Effector CD4-positive, alpha-beta T cell (primary cell): ENCODE measurements at places on chromosomes 12 and 14.

- no peak for DNase-seq
Observed at GRCh38 chr12:106566771-106567170, 16.0 kb upstream of the RFX4 start.

DNA sequence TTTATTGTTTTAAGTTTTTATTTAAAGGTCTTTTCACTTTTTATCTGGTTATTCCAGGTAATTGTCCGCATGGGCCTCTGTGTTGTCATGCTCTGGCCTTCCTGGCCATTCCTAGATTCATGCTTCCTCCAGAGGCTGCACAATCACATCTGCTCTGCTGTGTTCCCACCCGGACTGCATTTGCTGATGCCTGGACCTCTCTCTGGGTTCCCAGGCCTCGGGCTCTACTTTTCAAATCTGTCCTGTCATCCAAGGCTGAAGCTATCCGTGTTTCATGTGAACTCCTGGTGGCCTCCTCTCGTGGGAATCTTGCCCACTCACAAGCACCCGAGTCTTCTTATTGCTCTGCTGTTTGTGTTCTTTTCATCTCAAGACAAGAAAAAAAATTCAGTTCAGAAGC is 16.1 kb upstream of the VDR start:
- DNase-seq, result no peak

DNA sequence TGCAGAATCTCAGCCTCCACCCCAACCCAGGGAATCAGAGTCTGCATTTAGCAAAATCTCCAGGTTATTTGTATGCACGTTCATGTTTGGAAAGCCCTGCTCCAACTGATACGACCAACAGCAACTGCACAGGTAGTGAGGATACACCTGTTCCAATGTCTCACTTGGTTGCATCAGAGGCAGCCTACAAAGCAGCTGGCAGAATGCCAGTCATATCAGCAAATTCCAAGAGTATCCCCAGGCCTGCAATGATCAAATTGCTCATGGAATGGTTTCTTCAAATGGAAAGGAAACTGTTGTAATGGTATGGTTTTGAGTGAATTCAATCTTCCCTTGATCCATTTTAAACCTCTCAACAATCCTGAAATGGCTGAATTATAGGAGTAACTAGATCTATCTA is 75.4 kb downstream of the GRIP1 start:
- DNase-seq, result no peak

DNA sequence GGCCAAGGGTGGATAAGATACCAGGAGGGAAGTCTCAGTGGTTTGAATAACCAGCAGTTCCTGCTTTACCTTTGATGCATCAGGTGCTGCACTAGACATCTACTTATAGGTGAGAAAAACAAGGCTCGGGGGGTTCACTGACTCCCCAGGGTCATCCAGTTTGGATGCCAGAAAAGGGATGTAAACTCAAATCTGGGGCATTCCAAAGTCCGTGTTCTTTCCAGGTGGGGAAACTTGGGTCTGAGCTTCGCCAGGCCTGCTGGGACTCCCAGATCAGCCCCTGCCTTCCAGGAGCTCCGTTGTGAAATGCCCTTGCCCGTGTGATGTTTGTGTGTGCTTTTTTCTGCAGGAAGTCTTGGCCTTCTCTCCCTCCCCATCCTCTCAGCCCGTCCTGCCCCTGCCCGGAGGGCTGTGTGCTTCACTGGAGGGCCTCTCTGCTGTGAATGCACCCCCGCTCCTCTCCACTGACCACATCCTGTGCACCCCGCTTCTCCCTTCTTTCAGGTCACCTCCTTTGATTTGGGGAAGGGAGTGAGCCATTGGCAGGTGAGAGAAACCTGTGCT is 42.1 kb downstream of the TSPAN9 start:
- no peak for DNase-seq

- no peak for DNase-seq
Observed at GRCh38 chr12:52130711-52131110, 51.2 kb downstream of the SMIM41 start.

- no peak for DNase-seq
Observed at GRCh38 chr12:107759410-107759809, 1.5 kb downstream of the PRDM4 start.

GRCh38 chr12:44405297-44405696 is 470.8 kb downstream of the NELL2 start:
- no peak for DNase-seq

DNA sequence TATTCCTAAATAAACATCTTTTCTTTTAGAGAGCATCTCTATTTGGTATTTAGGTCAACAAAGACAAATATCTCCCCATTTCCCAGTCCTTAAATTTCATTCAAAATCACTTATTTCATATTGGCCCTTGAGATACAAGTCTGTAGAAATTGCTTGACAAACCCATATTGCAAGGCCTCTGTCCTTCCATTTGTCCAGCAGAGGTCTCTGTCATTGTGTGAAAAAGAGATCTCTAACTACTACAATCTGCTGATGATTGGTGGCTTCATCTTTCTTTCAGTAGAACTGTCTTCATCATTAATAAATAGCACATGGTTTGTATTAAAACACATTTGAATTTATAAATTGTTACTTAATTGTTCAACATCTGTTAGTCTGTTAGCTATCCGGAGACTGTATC is 252.6 kb downstream of the ACSS3 start:
- DNase-seq, result no peak

- no peak for DNase-seq
Observed at GRCh38 chr14:61098721-61099120, 117.7 kb downstream of the SLC38A6 start.

DNA sequence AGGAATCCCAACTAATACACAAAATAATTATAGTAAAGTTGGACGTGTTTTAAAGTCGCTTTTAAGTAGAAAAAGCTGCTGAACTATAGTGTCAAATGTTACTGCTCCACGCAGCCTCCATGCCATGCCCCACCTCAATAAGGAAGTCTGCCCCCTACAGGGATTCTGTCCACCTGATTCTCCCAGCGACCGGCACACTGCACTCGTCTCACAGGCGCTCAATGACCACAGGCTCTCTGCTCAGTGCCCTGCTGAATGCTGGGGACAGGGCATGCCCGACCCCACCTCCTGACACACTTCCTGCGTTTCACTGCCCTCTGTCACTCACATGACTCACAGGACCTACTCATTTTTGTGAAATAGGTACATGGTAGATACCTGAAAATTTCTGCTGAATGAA is 48.9 kb downstream of the BDKRB1 start:
- no peak for DNase-seq

GRCh38 chr12:81835783-81836182 is 76.6 kb upstream of the PPFIA2 start:
- DNase-seq, result no peak

- DNase-seq, result no peak
Observed at GRCh38 chr14:93980456-93981201, 4.3 kb upstream of the ASB2 start.

DNA sequence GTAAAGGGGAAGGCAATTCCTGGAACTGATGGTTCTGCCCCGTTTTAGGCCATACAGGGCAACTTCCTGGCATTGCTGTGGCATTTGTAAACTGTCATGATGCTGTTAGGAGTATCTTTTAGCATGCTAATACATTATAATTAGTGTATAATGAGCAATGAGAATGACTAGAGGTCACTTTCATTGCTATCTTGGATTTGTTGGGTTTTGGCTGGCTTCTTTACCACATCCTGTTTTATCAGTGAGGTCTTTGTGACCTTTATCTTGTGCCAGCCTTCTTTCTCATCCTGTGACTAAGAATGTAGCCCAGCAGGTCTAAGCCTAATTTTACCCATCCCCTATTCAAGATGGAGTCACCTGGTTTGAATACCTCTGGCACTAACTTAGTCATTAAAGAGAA is 51.2 kb downstream of the TESPA1 start:
- DNase-seq, result no peak

DNA sequence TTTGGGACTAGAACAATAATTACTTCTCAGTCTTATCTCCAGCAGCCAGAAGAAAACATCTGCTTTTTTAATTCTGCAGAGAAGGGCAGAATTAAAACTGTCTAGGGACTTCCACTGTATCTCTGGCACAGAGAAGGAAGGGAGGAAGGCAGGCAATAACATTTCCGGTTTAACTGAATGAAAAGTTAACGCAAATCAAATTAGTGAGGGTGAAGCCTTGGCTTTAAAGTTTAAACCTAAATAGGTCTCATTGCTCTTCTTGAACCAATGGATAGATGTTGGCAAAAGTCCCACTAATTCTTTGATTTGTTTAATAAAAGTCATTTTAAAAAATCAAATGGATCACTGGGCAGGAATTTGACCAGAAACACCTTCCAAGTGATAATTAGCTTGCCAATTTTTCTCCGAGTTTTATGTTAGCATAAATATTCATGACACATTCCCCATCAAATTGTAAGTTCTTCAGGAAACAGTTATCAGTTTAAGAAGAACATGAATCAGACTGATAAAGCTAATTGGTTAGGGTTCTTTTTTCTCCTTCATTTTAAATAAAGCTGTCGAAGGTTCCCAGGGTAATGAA is 181.9 kb downstream of the SLC15A5 start:
- no peak for DNase-seq

GRCh38 chr14:76812093-76812421 is 625 bp downstream of the ANGEL1 start:
- no peak for DNase-seq

- DNase-seq, result no peak
Observed at GRCh38 chr14:96509457-96510090, 7.4 kb downstream of the PAPOLA start.

DNA sequence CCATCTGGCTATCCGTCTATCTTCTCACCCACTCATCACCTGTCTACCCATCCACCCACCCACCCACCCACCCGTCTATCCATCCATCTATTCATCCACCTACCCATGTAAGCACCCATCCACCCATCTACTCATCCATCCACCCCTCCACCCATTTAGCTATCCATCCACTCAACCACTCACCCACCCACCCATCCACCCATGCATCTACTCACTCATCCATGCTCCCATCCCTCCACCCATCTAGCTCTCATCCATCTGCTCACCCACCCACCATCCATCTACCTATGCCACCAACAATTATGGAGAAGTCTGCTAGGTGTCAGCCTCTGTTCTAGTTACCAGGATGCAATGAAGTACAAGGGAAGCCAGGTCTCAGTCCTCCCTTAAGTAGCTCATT is 11.1 kb downstream of the TNFAIP2 start:
- DNase-seq, result no peak

- DNase-seq, result no peak
Observed at GRCh38 chr14:36971263-36971855, 201.0 kb downstream of the SLC25A21 start.

DNA sequence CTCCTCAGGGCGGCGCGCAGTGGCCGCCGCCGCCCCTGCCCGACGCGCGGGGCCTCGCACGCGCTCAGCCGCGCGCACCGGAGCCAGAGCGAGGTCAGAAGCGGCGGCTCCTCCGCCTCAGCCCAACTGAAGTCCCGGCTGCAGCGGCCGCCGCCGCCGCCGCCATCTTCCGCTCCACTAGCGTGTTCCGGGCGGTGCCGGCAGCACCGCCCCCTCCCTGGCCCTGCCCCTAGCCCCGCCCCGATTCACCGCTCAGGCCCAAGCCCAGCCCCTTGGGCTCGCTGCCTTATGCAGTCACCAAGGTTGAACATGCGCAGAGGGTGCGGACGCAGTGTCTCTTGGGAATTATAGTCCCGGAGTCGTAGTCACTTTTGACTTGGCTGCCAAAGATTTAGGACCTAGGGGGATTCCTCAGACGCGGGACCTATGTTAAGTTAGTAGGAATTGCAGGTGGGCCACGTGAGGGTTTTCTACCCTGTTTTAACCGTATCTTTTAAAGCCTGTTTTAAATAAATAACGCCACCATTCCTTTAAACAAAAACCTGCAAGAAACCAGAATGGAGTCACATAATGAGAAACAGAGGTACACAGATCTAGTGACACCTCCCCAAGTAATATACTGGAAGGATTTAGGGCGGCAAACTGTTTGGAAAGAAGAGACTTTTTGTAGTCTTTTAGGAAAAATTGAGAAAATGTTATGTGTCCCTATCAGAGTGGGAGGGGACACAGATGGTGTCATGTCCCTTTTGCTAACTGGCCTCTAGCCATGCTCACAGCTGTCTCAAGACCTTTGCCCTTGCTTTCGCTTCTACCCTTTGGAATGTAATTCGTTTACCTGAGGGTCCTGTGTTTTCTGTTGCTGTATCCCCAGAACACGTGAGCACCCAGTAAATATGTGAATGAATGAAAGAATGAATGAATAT is at the start of gene PPTC7:
TSS of gene PPTC7 (minus strand) at position 182 of the 923 bp plus-strand sequence. CDS start 287 bp downstream, outside the sequence.
- peak; percentile 96 for DNase-seq

DNA sequence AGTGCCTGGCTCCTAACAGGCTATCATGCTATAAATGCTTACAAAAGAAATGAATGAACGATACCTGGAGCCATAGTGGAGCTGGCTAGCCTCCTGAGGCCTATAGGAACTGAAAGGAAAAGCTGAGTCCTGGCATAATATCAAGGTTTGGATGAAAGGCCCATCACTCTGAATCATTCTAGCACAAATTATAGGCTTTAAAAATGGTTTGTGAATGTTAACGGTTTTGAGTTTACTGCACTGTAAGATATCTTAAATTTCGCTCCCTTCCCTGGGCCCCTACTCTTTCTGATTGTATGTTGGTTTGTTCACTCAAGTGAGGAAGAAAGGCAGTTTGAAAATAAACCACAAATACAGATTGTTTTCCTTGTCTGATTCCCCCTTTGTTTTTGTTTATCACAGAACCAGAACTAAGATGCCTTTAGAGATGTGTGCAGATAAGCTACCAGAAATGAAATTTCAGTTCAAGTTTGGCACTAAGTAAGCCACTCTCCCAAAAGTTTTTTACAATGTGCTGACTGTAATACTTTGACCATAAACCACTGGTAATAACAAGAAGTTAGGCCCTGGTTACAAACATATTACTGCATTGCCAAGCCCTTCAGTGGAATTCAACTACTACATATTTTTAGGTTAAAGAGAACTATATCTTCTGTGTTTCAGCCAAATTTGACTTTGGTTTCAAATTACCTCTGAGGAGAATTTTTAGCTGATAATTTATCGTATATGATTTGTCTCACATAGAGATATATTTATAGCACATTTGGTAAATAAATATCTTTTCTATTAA is 89.5 kb downstream of the ALX1 start:
- no peak for DNase-seq

DNA sequence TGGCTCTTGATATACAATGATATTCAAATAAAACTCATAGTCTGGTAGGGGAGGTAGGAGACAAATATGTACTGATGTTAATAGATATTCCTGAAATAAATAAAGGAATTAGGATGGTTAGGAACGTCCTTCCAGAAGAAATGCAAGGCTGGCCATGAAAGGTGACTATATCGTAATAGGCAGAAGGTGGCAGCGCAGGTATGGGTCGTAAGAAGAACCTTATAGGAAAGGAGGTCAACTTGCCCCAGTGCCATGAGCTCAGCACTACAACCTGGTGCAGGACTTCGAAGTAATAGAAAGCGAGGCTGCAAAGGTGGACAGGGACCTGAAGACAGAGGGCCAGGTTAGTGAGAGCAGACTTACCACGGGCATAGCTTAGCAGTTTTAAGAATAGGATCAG is 55.3 kb upstream of the FGD4 start:
- no peak for DNase-seq

- no peak for DNase-seq
Observed at GRCh38 chr14:28754209-28754985, 12.2 kb upstream of the FOXG1 start.
